ENCODE measurements at places on chromosomes 11 and 22.

- no peak for DNase-seq
Measured at GRCh38 chr22:42895087-42895486, 38.0 kb upstream of the ARFGAP3 start.

- no peak for DNase-seq
Measured at GRCh38 chr11:122156940-122157382, 40.9 kb upstream of the BLID start.

DNA sequence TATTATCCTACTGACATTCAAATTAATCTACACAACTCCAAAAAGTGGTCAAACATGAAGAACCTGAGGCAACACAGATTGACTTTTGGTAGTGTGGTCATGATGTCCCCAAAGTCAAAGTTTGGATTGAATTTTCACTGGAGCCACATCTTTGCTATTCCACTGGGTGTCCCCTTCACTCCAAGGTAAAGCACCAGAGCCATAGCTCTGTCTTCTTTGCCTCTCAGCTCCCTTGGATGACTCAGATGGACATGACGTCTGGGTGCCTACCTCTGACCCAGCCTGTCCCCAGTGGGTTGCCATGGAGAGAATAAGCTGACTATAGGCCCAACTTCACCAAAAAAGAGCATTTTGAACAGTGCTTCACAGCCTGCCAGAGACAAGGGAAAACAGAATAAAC lies 57.4 kb upstream of the ARHGAP42 start:
- DNase-seq = no peak

DNA sequence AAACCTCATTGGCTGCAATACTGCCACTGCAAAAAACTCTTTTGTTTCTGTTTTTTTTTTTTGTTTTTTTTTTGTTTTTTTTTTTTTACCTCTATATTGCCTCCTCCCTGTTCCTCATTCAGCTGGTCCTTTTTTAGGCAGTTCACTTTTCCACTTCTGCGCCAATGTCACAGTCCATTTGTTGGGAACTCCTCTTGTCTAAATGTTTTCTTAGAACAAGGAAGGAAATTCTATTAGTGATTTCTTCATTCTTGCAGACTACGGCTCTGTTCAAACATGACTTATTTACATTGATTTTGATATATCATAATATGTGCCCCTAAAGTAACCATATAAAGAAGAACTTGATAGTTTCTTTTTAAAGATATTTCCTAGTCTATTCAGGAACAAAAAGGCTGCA lies 2.9 kb downstream of the FAM118B start:
- no peak for DNase-seq

DNA sequence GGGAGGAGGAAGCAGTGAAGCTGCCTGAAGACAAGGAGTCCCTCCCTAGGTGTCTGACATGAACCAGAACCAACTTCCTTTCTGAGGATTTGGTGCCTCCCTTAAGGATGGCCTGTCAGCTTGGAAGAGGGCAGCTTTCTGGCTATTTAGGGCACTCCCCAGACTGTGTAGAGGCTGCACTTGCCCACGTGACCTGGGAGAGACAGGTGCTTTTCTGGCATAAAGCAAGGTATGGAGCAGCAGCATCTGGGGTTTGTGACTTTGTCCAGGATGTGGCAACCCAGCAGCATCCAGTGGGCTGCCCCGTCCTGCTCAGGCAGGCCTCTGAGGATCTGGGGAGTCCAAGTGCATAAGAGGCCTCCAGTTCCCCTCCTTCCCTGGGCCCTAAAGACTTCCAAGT lies 42.0 kb upstream of the TLCD5 start:
- no peak for DNase-seq

GRCh38 chr22:30600921-30601320 lies 6.1 kb upstream of the TCN2 start:
- DNase-seq = no peak

DNA sequence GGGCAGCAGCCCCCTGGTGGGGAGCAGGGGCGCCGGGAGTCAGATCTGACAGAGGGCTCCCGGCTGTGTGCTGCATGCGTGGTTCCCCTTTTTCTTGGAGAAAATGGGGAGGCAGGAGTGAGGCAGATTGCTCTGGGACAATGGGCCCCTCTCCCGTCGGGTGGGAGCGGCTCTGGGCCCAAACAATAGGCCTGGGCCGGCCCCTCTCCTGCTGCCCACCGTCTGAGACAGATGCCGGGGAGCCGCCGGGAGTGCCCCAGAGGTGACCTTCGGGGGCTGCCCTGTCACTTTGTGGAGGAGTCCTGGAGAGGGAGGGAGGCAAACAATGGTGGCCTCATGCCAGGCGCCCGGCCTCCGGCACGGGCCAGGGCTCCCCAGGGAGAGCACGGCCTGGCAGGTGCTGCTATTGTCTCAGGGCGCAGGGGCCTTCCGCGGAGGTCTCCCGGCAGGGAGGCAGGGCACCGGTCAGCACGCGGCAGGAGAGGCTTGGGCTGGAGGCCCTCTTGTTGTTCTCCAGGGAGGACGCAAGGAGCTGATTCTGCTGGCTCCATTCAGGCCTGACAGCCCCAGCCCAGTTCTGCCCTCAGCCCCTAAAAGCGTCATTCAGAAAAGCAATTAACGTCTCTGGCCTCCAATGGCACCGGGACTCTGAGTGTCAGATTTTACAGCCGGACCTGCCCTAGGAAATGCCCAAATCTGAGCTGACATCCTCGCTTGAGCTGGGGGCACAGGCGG lies 44.8 kb downstream of the SMIM38 start:
- DNase-seq = no peak

- peak; percentile 46 for DNase-seq
Measured at GRCh38 chr11:3614742-3615171, 27.0 kb downstream of the ART5 start.

GRCh38 chr11:48055292-48056132 lies 75.2 kb downstream of the PTPRJ start:
- no peak for DNase-seq

Data from chondrocyte (in vitro differentiated cells).